ENCODE measurements at places on chromosomes 11 and 22.
A peak's percentile ranks its signal among the peaks of the same experiment; 100 is the strongest.

GRCh38 chr22:28243539-28243938 lies 324.5 kb upstream of the PITPNB start:
- DNase-seq: no peak

DNA sequence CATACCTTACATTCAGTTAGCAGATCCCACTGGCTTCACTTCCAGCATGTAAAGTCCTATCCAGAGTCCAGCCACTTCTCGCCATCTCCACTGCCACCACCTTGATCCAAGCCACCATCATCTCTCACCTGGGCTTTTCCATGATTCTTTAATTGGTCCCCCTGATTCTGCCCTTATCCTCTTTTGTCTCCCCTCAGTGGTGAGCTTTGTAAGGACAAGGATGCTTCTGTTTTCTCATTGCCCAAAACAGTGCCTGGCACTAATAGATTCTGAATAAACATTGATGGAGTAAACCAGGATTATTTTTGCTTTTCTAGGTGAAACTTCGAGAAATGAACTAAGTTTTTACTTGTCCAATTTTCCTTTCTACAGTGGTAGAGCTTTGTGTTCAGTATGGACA lies 4.4 kb downstream of the POLA2 start:
- no peak for DNase-seq

- DNase-seq: no peak
These were observed 45.3 kb downstream of the MED15 start for GRCh38 chr22:20552443-20553401.

- no peak for DNase-seq
These were observed 175.2 kb downstream of the DBX1 start for GRCh38 chr11:19985111-19985510.

DNA sequence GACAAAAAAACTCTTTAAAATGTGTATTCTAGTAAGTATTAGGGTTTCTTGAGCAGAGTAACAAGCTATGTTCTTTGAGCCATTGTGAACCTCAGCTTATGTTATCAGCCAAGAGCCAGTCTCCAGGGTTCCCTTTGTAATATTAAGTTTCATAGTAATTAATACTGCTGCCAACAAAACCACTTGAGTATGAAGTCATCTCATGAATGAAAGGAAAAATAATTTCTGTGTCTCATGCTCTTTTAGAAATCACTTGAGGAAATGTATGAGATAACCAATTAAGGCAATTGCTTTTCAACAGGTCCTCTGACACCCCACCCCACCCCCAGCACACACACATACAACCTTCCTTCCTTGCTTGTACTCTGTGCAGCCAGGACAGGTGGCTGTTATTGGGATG lies 59.9 kb downstream of the BBOX1 start:
- no peak for DNase-seq

GRCh38 chr11:67630228-67630942 lies 648 bp upstream of the NUDT8 start:
- peak; percentile 99 for DNase-seq

DNA sequence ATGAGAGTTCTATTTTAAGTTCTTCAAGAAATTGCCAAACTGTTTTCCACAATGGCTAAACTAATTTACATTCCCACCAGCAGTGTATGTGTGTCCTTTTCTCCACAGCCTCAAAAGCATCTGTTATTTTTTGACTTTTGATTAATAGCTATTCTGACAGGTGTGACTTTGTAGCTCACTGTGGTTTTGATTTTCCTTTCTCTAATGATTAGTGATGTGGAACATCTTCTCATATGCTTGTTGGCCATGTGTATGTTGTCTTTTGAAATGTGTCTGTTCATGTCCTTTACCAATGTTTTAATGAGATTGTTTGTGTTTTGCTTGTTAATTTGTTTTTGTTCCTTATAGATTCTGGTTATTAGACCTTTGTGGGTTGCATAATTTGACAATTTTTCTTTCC lies 18.0 kb upstream of the RAB38 start:
- DNase-seq: no peak
